Neural progenitor cell (in vitro differentiated cells): ENCODE measurements at places on chromosomes 3 and 15. TPM values are rescaled to one million over a fixed set of nuclear protein-coding genes. Genes with fewer than 3 reads are reported as not detected.

The BTD gene
- total RNA-seq: 11.7 and 16.0 TPM in 2 replicates

The ACTC1 gene
- 3.8 and 3.9 TPM in 2 replicates for total RNA-seq

GRCh38 chr3:39528844-39529243 lies 61.4 kb downstream of the MOBP start:
- H3K27me3 ChIP-seq: no peaks in the 10 kb centered on the region
- H3K4me3 ChIP-seq: no peak overlapping the region
- H3K27ac ChIP-seq: no peak overlapping the region

GRCh38 chr3:172070269-172070668 lies 30.9 kb downstream of the FNDC3B start:
- no peaks in the 10 kb centered on the region for H3K27me3 ChIP-seq
- peaks cover 48% of the 10 kb centered on the region for H3K4me1 ChIP-seq
- H3K27ac ChIP-seq: peak overlapping the region; percentile 71

DNA sequence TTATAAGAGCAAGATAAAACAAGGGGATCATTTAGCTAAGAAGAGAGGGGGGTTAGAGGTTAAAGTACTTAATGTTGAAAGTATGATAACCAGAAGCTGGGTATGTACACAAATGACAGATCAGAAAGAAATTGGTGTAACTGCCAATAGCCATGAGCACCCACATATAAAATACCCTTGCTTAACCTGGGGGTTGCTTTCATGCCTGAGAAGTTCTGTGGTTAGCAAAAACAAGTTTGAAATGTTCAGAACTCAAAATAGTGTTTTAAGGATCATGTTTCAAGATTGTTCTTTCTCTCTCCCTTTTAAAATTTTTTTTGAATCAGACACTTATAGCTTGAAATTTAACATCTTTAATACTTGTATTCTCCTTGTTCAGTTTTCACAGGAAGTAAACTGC lies 321.4 kb upstream of the GBE1 start:
- no peak overlapping the region for H3K27ac ChIP-seq
- peaks cover 18% of the 10 kb centered on the region for H3K4me1 ChIP-seq
- DNase-seq: no peak
- no peak overlapping the region for H3K4me3 ChIP-seq
- H3K27me3 ChIP-seq: no peaks in the 10 kb centered on the region

DNA sequence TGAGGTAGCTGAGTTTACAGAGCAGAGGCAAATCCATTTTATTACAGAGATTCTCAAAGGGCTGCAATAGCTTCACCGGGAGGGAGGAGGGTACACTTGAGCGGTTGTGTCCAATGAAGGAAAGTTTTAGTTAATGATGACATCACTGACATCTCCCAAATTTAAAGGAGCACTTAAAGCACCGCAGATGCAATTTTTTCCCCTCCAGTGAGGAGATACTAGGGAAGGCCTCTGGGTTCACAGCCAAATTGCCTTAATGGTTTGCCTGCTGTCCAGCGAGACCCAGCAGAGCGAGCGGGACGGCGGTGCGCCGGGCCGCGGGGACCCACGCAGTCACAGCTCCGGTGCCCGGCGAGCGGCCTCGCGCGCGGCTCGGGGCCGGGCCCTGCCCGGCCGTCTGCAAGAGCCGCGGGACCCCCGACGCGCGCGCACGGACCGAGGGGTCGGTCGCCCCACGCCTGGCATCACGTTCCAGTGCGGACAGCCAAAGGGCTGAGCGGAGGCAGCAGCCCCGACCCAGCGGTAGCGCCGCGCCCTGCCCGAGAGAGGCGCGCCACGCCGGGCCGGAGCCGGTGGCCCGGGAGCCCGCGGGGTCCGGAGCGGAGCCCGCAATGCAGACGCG lies 160.5 kb upstream of the CHRNA7 start:
- H3K27ac ChIP-seq: no peak overlapping the region
- H3K27me3 ChIP-seq: peaks cover 27% of the 10 kb centered on the region
- no peaks in the 10 kb centered on the region for H3K36me3 ChIP-seq

- no peak overlapping the region for H3K4me3 ChIP-seq
- no peaks in the 10 kb centered on the region for H3K36me3 ChIP-seq
- H3K27ac ChIP-seq: no peak overlapping the region
- H3K27me3 ChIP-seq: no peaks in the 10 kb centered on the region
- H3K4me1 ChIP-seq: peaks cover 12% of the 10 kb centered on the region
These were observed 20.8 kb upstream of the TRA2B start for GRCh38 chr3:185958626-185959025.

DNA sequence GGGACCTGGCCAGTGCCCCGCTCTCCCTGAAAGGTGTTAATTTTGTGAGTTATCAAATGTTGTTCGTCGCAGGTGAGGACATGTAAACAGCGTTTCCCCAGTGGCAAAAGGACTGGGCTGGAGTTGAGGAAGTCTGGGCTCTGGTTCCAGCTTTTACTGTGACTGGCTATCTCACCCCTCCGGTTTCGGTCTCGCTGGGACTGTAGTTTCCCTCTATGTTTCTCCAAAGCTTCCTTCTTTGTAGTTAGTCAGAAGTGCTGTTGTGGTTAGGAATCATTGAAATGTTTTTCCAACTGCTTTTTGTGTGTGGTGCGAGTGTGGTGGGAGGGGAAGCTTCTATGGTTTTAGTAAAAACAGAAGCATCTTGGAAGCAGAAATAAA lies 990 bp upstream of the CLDN1 start:
- H3K4me3 ChIP-seq: no peak overlapping the region
- no peaks in the 10 kb centered on the region for H3K36me3 ChIP-seq
- no peak for DNase-seq
- H3K27ac ChIP-seq: no peak overlapping the region

DNA sequence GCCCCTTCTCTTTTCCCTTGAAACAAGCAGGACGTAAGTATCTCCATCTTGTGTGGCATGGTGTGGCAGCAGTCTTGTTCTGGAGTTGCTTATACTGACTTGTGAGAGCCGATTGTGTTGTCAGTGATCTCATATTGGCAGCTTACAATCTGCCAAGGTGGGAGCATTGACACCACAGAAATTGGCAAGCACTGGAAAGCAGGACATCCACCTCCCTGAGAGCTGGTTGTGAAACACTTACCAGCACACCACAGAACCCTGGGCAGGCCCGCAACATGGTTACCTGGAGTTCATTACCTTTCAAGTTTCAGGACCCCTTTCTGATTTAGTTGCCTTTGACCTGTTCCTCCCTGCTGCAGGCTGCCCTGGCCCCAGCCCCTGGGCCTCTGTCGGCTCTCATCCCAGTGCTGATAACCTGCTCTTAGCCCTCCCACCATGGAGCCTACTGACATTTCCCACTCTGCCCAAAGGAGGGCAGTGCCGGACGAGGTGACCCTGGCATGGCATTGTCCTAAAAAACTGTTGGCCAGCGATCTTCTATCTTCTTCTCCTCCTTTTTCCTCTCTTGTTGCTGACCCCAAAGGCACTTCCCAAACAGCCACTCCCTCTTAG lies 10.6 kb upstream of the ATP2B2 start:
- no peak overlapping the region for H3K27ac ChIP-seq
- H3K4me1 ChIP-seq: no peaks in the 10 kb centered on the region
- DNase-seq: peak; percentile 52
- H3K27me3 ChIP-seq: no peaks in the 10 kb centered on the region
- H3K36me3 ChIP-seq: no peaks in the 10 kb centered on the region

GRCh38 chr3:24802614-24803013 lies 308.0 kb upstream of the THRB start:
- DNase-seq: no peak
- H3K4me3 ChIP-seq: no peak overlapping the region
- H3K36me3 ChIP-seq: no peaks in the 10 kb centered on the region
- no peak overlapping the region for H3K27ac ChIP-seq

GRCh38 chr3:19074257-19074900 lies 73.9 kb upstream of the KCNH8 start:
- no peaks in the 10 kb centered on the region for H3K27me3 ChIP-seq
- H3K36me3 ChIP-seq: no peaks in the 10 kb centered on the region
- H3K27ac ChIP-seq: no peak overlapping the region
- H3K4me1 ChIP-seq: peaks cover 7% of the 10 kb centered on the region
- no peak for DNase-seq
